ENCODE measurements at places on chromosomes 16 and 17.
A peak's percentile ranks its signal among the peaks of the same experiment; 100 is the strongest.

- peak; percentile 54 for DNase-seq
Observed at GRCh38 chr16:57643147-57643874, 14.9 kb downstream of the ADGRG1 start.

DNA sequence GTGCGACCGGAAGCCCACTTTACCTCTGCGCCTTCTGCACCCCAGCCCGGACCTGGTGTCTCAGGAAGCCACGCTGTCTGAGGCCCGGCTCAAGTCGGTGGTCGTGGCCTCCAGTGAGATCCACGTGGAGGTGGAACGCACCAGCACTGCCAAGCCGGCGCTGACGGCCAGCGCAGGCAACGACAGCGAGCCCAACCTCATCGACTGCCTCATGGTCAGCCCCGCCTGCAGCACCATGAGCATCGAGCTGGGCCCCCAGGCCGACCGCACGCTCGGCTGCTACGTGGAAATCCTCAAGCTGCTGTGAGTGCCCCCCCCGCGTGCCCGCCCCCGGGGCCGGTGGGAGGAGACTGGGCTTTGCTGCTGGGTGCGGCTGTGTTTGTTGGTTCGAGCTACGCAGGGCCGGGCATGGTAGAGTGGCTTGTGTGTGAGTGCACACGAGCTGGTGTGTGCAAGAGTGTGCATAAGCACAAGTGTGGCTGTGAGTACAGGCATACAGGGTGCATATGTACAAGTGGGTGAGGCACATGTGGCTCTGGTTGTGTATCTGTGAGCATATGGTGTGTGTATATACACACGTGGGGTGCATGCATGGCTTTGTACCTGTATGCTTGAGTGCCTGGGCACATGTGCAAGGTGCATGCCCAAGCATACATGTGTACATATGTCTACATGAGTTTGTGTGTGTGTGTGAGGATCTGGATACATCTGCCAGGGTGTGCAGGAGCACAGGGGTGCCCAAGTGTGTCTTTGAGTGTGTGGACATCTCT lies 100.6 kb upstream of the PLCG2 start:
- DNase-seq, result no peak

- no peak for DNase-seq
Observed at GRCh38 chr16:89764711-89765201, 43.4 kb downstream of the ZNF276 start.

- DNase-seq, result no peak
Observed at GRCh38 chr16:85449885-85450245, 163.3 kb upstream of the GSE1 start.

DNA sequence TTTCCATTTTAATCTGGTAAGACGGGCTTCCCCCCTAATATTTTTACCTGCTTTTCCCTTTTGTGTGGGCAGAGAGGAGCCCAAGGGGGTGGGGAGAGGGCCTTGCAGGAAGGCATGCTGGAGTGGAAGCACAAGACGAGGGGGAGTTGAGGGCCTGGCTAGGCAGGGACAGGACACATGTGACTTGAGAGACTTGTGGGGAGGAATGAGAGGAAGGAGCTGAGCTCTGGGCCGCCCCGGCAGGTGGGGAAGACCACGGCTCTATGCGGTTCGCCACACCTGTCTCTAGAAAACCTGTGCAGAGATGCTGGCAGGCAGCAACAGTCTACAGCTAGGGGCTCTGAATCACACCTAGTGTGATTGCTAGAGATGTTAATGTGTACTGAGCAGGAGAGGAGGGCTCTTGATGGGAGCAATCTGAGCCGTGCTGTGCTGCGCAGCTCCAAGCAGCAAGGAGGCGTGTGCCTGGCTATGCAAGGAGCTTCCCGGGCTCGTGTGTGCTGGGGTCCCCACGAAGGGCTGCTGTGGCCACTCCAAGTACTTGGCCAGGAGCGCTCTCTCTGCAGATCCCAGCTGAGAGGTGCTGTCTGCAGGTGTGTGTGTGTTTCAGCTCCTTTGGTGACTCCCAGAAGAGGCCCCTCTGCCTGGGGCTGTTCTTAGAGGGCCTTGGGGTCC lies 50.2 kb downstream of the PDPK1 start:
- no peak for DNase-seq

DNA sequence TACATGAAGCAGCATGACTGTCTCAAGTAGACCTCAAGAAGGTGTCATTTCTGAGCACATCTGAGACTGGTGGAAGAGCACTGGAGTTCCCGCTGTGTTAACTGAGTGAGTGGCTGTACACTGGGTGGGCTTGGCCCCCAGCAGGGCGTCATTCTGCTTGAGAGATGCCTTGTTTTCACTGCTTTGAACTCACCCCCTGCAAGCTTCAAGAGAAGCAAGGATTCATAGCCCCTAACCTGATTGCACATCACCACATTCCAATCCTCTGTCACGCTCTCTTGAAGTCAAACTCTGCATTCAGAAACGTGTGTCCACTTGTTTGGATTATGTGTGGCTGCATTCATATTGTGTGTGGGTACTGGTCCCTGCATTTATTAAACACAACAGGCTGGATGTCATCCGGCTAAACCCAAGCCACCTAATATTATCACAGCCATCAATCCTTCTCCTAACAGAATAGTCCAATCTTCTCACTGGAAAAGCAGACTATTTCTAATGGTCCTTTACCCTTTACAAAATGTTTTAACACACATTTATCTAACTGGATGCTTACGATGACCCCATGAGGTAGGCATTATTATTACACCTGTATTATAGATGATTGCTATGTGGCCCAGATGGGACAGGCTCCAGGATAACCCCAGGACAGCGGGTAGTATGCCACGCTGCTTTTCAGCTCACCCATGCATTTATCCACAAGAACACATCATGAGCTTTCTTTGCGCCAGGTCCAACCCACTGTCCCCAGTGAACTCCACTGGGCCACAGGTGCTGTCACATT lies 76.3 kb downstream of the USP31 start:
- peak; percentile 28 for DNase-seq

DNA sequence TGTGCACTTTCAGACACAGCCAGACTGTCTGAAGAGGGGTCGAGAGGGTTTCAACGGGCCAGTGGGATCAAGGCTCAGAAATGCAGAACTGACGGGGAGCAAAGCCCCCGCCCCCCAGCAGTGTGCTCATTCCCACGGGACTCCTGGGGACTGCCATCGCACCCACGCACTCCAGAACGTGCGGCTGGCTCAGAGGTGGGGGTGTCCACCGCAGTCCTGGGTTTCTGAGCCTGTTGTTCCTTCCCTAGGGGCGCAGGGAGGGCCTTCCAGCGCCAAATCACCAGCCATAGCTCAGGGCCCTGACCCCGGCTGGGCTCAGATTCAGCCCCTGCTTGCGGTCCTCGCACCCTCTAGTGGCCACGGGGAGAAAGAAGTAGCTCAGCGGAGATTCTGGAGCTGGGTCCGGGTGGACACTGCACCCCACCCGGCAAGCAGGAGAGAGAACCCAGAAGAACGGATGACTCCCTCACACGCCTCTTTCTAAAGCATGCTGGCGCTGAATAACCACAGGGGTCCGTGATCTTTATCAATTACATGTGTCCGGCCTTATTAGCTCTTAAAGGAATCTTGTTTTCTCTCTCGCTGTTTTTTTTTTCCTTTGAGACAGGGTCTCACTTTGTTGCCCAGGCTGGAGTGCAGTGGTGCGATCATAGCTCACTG lies 45.0 kb upstream of the USP7 start:
- peak; percentile 60 for DNase-seq

DNA sequence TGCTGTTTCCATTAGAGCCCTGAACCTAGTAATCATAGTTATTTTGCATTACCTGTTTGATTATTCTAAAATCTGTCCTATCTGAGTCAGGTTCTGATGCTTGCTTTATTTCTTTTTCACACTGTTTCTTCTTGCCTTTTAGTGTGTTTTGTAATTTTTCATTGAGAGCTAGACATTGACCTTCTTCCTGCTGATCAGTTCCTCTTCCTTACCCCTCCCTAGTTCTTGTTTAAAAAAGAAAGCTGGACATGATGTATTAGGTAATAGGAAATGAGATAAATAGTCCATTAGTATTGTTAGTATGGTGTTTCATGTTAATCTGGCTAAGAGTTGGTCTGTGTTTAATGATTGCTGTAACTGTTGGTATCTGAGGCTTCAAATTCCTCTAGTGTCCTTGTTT lies 13.4 kb downstream of the WWP2 start:
- no peak for DNase-seq

GRCh38 chr16:46997844-46998243 lies 24.4 kb upstream of the DNAJA2 start:
- no peak for DNase-seq

GRCh38 chr17:27559506-27560481 lies 71.2 kb upstream of the LGALS9 start:
- DNase-seq, result peak; percentile 95

GRCh38 chr16:920051-920681 lies 50.6 kb downstream of the LMF1 start:
- peak; percentile 79 for DNase-seq

DNA sequence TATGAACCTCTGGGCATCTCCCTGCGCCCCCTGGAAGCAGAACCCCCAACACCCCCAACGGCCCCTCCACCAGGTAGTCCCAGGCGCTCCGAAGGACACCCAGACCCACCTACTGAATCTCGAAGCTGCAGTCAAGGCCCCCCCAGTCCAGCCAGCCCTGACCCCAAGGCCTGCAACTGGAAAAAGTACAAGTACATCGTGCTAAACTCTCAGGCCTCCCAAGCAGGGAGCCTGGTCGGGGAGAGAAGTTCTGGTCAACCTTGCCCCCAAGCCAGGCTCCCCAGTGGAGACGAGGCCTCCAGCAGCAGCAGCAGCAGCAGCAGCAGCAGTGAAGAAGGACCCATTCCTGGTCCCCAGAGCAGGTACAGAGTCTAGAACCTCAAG lies 1.5 kb downstream of the BCL6B start:
- no peak for DNase-seq

Measured in fibroblast of skin of right quadriceps (primary cell).